ENCODE measurements at places on chromosomes 4 and X.

DNA sequence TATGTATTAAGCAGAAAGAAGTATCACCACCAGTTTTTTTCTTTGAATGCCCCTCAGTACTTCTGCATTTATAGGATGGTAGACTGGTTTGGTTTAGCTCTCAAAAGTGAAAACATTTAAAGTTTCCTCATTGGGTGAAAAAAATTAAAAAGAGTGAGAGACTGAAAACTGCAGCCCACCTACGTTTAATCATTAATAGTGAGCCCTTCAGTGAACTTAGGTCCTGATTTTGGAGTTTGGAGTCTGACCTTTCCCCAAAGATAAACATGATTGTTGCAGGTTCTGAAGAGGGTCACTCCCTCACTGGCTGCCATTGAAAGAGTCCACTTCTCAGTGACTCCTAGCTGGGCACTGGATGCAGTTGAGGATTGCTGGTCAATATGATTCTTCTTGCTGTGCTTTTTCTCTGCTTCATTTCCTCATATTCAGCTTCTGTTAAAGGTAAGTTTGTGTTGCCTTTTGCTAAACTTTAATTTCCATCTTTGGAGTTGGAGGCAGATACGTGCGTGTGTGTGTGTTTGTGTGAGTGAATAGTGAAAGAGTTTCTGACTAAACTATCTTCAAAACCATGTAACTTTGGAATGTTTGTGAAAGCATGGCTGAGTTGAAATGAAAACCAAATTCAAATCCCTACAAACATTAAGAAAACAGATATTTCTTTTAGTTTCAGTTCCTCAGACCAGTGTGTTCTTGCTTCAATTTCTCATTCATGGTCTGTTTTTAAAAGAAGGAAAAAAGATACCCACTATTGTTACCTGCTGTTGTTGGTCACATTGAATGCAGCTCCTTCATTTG is at the start of gene MTTP:
TSS of gene MTTP (plus strand) at position 295 of the 795 bp plus-strand sequence. CDS start at position 381, 86 bp downstream.
- no peak for DNase-seq

- DNase-seq = no peak
These were observed 11.4 kb downstream of the FGD1 start for GRCh38 chrX:54484666-54485065.

DNA sequence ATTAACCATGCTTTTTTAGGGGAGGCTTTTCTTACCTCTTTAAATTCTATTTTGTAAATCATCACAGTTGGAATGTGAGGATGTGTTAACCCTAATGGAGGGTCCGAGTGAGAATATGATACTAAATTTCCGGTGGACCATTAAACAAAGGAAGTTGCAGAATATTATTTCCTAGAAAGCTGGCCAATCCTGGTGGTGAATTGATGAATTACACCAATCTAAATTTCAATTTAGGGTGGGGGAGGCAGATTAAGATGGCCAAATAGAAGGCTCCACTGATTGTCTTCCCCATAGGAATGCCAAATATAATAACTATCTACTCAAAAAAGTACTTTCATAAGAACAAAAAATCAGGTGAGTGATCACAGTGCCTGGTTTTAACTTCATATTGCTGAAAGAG is 1045.6 kb downstream of the GLUD2 start:
- no peak for DNase-seq

- no peak for DNase-seq
These were observed 102.9 kb downstream of the TSPAN7 start for GRCh38 chrX:38664285-38664684.

- DNase-seq = no peak
These were observed 110.9 kb upstream of the ANK2 start for GRCh38 chr4:112938461-112939058.

DNA sequence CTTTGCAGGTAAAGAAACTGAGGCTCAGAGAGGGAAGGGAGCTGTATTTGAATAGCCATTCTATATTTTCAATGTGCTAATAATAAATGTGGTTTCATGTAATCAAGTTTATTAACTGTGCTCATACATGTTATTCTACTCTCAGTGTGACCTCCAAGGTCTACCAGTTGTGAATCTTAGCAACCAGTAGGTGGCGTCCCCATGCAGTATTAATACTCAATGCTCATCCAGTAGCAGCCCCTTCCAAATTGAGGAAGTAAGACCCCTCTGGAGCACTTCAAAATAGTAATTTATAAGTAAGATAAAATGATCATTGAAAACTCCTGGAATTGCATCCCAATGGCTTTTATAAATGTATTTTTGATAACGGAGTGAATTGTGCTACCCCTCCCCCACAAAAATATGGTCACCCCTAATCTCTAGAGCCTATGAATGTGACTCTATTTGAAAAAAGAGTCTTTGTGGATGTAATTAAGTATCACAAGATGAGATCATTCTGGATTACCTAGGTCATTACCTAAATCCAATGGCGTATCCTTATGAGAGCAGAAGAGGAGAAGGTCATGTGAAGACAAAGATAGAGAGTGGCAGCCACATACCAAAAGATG is 20.4 kb upstream of the SEPSECS start:
- no peak for DNase-seq

DNA sequence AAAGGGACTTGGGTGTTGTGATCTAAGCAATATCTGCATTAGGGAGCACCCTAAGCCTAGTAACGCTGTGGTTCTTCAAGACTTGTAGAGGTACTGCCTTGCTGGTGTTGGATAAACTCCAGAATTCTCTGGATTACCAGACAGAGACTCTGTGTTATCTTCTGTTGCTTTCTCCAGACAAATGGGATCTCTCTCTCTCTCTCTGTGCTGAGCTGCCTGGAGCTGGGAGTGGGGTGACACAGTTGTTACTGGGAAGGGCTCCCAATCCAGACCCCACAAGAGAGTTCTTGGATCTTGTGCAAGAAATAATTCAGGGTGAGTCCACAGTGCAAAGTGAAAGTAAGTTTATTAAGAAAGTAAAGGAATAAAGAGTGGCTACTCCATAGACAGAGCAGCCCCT is 48.8 kb downstream of the MCUB start:
- DNase-seq = no peak

DNA sequence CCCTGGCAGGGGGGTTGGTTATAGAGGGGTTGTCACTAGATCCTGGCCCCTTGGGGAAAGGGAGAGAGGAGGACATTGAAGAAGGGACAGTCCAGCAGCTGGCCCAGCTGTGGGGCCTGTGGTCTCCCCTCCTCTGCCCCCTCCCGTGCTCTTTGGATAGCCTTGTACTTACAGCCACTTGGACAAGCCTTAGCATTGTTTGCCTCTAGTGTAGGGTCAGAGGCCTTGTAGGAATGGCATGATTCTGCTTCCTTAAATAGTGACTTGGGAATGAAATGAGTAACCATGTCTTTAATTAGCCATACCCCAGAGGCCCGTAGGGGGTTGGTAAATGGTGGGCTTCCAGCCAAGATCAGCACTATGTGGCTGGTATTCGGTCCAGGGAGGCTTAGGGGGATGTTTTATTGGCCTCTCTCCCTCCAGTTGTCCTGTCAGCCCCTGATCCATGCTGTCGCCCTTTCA is 230.6 kb downstream of the PTTG2 start:
- no peak for DNase-seq

DNA sequence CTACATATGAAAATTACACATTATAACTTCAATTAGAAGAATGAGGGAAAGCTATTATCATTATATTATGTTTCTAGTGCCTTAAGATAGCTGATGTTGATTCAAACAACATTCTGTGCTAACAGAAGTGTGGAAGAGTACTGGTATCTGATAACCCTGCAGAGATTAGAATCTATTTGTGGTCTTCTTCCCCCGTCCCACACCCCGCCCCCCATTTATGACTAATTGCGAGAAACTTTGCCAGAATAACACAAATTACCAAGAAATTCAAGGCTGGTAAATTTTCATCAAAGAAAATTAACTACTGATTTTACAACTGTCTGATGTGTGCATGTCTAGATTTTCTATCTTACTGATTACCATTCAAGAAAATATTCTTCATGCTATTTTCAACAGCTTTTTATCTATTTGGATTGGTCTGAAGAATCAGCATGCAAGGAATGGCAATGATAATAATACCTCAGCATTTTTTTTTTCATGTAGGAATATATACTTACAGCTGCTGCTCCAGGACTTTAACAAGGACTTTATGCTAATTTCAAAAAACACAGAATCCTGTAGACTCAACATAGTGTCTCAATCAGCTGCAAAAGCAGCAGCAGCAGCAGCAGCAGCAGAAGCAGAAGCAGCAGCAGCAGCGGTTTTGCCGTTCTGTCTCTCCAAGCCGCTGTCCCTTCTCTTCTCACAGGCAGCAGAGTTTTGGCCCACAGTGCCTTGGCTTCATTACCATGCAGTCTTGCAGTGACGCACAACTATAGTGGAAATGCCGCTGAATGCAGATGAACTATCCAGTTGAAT is 126.7 kb downstream of the FRYL start:
- no peak for DNase-seq

DNA sequence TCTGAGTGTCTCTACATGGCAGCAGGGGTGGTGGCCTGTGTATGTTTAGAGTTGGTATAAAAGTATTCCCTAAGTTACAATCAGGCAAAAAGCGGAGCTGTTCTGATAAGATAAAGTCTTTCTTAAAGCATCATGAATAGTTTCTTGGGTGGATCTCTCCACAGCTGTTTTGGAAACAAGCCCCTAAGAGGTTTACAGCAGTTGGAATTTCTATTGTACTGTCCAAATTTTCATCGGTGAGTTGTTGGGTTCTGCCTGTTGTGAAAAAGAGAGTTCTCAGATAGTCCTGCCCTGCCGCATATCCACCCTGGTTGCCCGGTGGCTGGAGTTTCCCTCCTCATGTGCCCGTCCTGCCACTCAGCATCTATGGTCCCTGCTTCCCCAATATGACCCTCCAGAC is 50.1 kb downstream of the C4orf51 start:
- DNase-seq = no peak

DNA sequence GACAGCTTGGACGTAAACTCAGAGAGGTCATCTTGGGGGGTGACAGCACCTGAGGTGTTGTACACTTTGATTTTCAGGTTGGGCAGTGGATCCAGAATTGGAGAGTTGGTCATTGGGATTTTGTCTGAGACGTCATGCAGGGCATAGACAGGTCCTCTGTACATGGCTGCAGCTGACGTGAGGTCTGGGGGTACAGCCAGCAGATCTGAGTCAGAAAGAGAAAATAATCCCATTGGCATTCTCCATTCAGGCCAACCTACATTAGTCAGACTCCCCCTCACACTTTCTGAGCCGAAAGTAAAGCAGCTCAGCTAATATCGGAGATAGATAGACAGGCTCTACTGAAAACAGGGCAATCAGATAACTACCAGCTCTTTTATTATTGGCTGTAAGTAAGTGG is 329.7 kb downstream of the UNC5C start:
- DNase-seq = no peak

DNA sequence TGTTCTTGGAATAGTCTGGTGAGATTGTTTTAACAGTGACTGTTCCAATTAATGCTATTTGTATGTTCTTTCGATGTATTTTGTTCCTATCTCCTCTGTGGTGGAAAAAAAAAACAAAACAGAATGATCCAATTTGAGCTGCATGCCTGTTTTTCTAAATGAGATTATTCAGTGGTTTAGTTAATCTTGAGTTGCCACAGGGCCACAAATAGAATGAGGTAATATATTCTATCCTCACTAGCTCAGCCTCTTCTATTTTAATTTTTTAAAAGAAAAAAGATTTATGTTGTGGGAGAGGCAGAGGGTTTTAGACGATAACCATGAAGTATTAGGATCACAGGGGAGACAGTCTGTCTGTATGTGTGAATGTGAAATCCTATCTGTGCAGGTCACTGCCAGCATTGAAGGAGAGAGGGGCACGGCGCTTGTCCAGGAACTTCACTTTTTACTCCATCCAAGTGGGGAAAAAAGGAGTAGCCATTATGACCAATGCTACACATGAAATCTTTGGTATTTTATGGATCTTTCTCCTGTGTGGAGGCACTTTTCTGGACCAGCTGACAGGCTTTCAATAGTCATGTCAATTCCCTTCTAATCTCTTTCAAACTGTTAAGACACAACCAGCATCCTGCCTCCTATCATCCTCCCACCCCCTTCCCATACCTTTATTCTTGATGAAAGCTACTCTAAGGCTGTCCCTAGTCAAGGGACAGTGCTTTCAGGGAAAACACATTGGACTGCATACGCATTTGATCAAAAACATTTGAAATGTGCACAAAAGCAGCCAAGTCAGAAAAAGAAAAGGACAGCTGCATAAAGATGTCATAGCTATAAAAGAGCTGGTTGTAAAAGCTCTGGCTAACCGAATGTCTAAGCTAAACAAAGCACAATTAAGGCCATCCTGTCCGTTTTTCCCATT is 1063.8 kb upstream of the INTU start:
- no peak for DNase-seq

- DNase-seq = no peak
These were observed 315.9 kb downstream of the MAPK10 start for GRCh38 chr4:86043755-86044592.

GRCh38 chr4:1763070-1763549 is 30.0 kb upstream of the FGFR3 start:
- no peak for DNase-seq

- DNase-seq = no peak
These were observed 69.1 kb downstream of the FAM53A start for GRCh38 chr4:1614854-1615595.

DNA sequence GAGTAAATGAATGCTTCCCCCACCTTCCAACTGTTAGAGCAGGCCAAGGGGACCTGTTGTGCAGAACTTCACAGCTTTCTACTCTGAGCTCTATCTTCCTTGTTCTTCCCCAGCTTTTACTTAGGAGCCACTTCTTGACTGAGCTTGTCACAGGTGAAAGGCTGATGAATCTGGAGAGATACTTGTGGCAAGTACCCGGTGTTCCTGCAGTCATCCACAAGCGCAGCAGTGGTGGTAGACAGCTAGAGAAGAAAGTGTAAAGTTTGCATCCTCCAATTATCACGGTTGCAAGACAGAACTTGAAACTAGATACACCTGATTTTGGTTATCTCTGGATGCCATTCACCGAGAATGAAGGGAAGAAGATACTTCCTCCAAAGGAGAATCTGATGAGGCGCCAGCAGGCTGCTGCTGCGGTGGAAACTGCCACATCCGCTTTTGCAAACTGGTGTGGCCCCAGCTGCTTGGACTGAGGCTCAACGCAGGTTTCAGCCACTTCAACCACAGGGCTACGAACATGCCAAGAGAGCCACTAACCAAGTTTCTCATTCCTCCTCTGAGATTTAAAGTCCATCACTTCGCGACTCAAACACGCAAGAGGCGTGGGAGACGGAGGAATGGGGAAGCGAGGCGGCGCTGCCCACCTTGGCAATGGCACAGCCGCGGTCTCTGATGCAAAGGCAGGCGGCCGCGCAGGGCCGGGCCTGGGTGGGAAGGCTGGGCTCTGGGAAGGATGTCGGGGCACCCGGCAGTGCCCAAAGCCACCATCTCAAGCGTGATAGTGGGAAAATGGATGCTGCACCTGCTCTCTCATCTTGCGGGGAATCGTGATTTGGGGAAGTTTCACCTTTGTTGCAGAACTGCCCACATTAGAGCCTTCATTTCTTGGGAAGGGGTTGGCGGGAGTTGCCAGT is 1.3 kb upstream of the FHIP1A start:
- no peak for DNase-seq

DNA sequence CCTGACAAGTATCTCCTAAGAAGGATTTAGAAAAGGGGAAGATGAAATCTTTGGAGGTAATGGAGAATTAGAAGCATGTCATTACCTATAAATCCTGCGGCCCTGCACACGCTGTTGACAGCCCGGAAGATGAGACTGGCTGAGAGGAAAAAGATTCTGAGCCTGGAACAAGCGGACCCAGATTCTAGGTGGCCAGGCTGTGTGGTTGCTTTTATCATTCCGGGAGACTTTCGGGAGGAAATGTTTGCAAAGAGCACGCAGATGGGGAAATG is 5.8 kb upstream of the PPP2R3B start:
- no peak for DNase-seq

- DNase-seq = no peak
These were observed 76.1 kb downstream of the ARHGAP6 start for GRCh38 chrX:11589641-11590040.

Data from activated CD8-positive, alpha-beta memory T cell treated with anti-CD3 and anti-CD28 coated beads for 4 hours (primary cell).